Kidney capillary endothelial cell (primary cell): ENCODE measurements at places on chromosomes 11 and 22.

GRCh38 chr11:86632499-86633269, 39.7 kb downstream of the ME3 start:
- peak; percentile 99 for DNase-seq

GRCh38 chr22:38114484-38115398, 4.3 kb upstream of the BAIAP2L2 start:
- peak; percentile 75 for DNase-seq

GRCh38 chr11:117879516-117880480, 3.3 kb upstream of the FXYD6 start:
- DNase-seq: no peak

DNA sequence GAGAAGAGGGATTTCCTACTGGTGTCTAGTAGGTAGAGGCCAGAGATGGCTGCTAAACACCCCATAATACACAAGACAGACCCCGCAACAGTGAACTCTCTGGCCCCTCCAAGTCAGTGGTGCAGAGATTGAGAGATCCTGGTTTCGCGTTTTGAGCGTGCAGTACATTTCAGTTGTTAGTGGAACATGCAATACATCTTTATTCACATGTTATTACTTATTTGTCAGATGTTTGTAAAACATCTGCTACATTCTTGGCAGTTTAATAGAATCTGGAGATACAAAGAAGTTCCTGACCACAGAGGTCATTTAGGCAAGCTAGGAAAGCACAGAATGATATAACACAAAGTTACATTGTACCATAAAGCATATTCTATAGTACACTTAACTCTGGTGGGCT, 41.5 kb downstream of the ST3GAL4 start:
- no peak for DNase-seq

GRCh38 chr11:46347637-46348311, 511 bp downstream of the DGKZ start:
- DNase-seq: no peak

GRCh38 chr11:122179961-122180834, 64.2 kb upstream of the BLID start:
- DNase-seq: peak; percentile 57

DNA sequence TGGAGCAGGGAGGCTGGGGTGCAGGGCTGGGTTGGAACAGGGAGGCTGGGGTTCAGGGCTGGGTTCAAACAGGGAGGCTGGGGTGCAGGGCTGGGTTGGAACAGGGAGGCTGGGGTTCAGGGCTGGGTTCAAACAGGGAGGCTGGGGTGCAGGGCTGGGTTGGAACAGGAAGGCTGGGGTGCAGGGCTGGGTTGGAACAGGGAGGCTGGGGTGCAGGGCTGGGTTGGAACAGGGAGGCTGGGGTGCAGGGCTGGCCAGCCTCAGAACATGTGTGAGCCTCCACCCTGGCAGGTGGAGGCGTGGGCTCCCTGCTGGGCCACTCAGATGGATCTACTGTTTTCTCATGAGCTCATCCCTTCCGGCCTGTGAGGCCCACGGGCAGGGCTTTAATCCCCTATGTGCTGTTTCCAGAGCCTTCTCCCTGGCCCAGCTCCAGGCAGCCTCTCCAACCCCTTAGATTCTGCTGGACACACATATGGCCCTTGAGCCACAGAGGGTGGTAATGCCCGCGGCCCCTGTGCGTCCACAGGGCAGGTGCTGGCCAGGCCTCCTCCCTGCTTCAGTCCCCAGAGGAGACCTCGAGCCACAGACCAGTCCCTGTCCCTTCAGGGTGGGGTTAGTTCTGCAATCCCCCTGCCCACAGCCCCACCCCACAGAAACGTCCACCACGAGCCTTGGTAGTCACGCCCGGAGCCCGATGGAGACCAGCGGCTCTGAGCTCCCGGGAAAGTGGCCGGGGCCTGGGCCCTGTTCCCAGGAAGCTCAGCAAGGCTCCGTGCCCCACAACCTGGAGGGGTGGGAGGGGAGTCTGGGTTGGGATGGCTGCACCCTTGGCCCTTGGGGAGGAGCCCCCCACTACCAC, 197.9 kb downstream of the BRD1 start:
- no peak for DNase-seq

DNA sequence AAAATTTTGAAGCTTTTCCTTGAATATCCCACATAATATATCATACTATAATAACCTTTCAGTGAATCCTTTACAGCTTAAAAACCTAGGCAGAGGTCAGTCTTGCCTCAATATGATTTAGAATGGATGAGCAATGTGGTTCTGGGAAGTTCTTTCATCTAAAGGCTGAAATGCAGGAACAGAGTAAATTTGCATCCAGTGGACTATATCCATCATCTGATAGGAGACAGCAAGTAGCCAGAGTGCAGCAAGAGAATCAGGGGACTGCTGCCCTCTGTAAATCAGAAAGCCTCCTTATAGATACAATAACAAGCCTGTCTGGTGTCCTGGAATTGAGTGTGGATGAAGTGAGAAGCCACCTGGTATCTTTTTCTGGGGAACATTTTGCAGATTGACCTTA, 748.3 kb upstream of the CCDC90B start:
- no peak for DNase-seq

DNA sequence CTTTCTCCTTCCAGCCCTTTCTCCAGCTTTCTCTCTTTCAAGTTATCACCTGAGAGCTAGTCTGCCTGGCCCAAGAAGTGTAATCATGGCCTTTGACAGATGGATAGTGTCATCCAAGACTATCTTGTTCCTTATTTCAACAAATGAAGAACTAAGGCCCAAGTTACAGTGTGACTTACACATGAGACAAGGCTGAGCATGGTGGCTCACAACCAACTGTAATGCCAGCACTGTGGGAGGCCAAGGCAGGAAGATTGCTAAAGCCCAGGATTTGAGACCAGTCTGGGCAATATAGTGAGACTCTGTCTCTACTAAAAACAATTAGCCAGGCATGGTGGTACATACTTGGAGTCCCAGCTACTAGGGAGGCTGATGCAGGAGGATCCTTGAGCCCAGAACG, 3.7 kb upstream of the RANGAP1 start:
- DNase-seq: no peak

GRCh38 chr11:64723117-64723906, at the start of gene NRXN2:
Gene NRXN2, minus strand, starts transcription at chr11:64723197. Its CDS starts 9,498 bp downstream, at chr11:64713699.
- peak; percentile 63 for DNase-seq

- no peak for DNase-seq
Measured at GRCh38 chr22:47593291-47593690, 830.8 kb downstream of the TBC1D22A start.

GRCh38 chr11:66012371-66012945, 650 bp downstream of the CST6 start:
- DNase-seq: no peak

DNA sequence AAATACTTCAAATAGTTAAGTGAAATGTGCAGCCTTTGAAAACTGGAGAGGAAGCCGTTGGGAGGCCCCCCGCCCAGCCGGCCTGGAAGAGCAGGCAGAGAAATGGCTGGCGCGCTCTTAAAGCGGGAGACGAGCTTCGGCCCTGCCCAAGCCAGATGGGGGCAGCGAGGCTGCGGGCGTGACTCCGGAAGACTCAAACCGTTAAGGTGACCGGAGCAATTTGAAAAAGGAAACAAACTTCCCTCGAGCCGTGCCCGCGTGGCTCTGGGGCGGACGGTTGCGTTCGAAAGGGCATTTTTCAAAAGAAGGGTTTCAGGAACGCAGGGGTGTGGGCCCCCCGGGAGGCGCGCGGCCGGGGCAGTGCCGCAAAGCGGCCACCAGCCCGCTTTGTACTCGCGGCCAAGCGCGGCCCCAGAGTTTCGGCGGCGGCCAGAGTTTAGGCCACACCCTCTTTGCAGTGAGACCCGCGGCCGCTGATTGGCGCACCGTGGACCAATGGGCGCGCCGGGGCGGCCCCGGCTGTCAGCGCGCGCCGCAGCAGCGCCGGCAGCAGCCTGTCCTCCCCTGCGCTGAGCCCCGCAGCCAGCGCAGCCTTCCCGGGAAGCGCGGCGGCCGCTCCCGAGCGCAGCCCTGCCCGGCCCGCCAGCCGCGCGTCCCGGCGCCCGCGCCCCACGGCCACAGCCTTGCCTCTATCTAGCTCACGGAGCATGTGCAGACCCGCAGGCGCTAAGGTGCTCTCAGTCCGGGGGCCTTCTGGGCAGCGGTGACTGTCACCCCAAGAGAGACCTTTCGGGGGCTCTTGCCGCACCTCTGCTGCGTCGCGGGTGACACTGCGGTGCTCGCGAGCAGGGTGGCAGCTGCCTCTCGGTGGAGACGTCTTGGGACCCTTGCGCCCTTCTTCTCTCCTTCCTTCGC, at the start of gene NAV2:
Gene NAV2, plus strand, starts transcription at position 557 of the 915 bp plus-strand sequence. CDS start 859 bp downstream, outside the sequence.
- peak; percentile 91 for DNase-seq
